SK-MEL-5 (cell line): ENCODE measurements at places on chromosomes 12 and 14.

DNA sequence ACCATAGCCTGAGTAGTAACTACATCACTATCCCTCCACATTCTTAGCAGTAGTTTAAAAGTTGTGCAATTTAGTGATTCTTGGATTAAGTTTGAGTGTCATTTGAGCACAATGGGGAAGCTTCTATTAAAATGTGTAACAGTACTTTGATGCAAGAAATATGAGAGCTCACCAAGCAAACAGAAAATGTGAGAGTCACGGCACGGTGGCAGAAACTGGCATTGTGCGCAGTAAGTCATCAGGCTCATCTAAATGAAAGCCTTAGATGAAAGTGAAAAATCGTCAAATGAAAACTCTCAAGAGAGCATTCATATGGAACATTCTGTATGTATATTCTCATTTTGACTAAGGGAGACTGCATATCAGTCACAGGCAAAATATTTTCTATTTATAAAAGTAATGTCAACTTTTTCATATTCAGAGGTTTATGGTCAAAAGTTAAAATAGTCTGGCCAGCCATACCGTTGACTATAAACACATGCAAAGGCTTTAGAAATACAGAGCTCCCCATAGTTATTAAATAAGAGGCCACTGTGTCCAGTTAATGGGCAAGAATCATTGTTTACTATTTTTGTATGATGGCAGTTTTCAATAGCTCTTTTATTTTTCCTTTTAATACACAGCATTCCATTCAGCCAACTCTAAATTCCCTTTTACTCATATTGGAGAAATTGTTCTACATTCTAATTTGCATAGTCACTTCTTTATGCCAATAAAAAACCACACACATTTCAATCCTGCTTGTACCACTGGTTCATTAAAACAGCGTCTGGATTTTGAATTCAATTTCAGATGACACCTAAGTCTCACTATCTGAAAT is 167.9 kb downstream of the PRKD1 start:
- DNase-seq, result peak; percentile 77

GRCh38 chr12:117365049-117365616 is 3.7 kb upstream of the NOS1 start:
- no peak for DNase-seq

- DNase-seq, result peak; percentile 27
Measured at GRCh38 chr12:64452559-64453329, 824 bp downstream of the TBK1 start.

- DNase-seq, result no peak
Measured at GRCh38 chr12:81296556-81297305, 218.9 kb downstream of the ACSS3 start.

GRCh38 chr12:54166567-54167499 is 22.0 kb downstream of the SMUG1 start:
- no peak for DNase-seq

GRCh38 chr12:66694666-66695613 is 16.1 kb upstream of the GRIP1 start:
- no peak for DNase-seq

GRCh38 chr12:105235281-105235731 is 668 bp downstream of the APPL2 start:
- no peak for DNase-seq

DNA sequence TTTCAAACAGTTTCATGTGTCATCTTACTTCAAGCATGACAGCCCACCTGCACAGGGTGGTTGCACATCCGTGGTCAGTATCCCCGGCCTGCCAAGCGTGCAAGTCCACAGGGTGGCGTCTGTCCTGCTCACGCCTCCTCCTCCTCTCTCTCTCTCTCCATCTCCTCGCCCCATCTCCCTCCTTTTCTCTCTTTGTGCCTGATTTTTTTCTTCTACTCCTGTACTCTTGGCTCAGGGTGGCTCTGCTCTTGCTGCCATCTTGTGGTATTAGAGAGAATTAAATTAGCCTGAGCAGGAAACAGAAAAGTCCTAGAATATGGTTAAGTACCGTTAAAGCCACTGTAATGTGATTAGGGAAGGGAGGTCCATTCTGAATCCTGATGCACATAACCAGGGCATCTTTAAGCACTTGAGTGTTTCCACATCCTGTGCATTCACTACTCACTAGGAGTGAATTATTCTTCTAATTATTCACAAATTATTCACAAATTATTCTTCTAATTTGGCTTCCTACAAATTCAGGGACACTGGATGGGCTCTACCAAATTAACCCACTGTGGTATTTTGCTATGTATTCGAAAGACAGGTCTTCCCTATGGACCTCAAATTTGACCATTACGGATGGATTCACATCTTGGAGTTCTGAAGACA is 25.5 kb upstream of the DTX1 start:
- peak; percentile 91 for DNase-seq

- DNase-seq, result no peak
Measured at GRCh38 chr12:108896336-108896735, 16.4 kb downstream of the DAO start.

DNA sequence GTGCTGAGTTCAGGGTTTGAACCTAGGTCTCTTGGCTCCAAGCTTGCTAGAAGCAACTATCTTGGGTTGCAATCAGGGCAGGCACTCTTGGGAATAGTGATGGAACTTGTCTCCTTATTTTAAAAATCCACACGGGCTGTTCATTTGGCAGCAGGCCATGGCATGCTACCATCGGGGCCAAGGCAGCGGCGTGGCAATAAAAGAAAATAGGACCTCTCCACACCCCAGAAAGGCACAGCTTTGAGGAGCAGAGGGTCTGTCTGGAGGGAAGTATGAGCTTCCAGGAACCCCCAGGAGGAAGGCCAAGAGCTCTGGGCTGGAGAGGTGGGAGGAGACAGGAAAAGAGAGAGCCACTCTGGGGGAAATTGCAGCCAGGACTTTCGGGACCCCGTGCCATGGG is 15.3 kb downstream of the RPS6KL1 start:
- DNase-seq, result no peak

DNA sequence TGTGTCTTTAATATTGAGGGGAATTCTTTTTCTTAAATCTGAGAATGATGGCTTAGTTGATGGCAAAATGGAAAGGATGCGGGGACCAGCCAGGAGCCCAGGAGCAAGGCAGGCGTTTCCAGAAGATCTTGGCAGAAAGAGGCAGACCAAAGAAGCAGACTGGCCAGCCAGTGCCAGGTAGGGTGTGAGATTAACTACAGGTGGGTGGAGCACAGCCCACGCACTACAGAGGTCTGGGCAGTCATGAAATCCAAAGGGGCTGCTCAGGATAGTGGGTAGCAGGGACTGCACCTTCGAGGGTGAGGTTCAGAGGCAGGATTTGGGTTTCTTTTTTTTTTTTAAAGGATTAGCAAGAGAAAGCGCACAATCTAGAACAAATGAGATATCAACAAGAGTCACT is 17.7 kb upstream of the PCNX1 start:
- no peak for DNase-seq
